Kidney (tissue), 22 donors: ENCODE measurements at places on chromosomes 11 and 22. TPM values are rescaled to one million over a fixed set of nuclear protein-coding genes. Genes with fewer than 3 reads are reported as not detected.

GRCh38 chr22:45720839-45721378 is 49.3 kb downstream of the ATXN10 start:
- no peak for DNase-seq

DNA sequence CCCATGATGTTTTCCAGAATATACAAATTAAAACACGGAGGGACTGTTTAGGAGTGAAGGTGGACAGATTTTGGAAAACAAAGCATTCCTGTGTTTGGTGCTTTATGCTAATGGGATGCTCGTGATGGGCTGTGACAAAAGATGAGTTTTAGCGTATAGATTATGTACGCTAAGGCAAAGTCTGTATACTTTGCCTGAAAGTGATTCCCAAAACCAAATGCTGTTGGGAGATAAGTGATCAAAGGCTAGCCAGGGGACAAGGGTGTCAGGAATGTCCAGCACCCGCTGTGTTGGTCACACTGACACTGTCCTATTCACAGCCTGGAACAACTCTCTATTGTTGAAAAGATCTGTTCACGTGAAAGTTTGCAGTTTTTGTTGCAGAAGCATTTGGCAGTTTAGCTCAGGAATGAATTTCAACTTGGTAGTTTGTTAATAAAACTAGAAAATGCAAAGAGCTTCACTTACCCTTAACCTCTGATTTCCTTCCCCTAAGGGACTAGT is 1.5 kb downstream of the JAM3 start:
- no peak for DNase-seq

- DNase-seq: no peak
Observed at GRCh38 chr11:110566577-110566976, 136.8 kb downstream of the FDX1 start.

GRCh38 chr22:24176040-24176439 is 5.2 kb upstream of the SUSD2 start:
- DNase-seq: no peak

DNA sequence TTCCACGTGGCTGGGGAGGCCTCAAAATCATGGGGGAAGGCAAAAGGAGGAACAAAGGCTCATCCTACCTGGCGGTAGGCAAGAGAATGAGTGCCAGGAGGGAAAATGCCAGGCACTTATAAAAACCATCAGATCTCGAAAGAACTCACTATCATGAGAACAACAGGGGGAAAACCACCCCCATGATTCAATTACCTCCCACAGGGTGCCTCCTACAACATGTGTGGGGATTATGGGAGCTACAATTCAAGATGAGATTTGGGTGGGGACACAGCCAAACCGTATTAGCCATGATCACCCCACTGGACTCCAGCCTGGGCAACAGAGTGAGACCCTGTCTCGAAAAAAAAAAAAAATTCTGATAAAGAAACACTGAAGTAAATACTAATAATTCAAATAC is 87.1 kb downstream of the FCHSD2 start:
- DNase-seq: no peak

DNA sequence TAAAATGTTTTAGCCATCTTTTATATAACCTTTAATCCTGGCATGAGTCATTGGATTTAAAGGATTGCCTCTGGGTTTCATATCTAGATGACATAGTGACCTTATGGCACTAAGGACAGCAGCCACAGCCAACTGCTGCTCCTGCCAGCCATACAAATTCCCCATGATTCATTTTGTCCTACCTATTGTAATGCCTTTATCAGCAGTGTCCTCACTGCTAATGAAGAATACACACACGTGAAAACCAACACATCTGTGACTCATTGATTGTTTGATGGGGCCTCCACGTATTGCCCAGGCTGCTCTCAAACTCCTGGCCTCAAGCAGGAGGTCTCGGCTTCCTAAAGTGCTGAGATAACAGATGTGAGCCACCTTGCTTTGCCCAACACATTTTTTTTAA is 1.8 kb downstream of the LDHAL6A start:
- DNase-seq: no peak

GRCh38 chr11:43376065-43376464 is 17.3 kb downstream of the TTC17 start:
- no peak for DNase-seq

DNA sequence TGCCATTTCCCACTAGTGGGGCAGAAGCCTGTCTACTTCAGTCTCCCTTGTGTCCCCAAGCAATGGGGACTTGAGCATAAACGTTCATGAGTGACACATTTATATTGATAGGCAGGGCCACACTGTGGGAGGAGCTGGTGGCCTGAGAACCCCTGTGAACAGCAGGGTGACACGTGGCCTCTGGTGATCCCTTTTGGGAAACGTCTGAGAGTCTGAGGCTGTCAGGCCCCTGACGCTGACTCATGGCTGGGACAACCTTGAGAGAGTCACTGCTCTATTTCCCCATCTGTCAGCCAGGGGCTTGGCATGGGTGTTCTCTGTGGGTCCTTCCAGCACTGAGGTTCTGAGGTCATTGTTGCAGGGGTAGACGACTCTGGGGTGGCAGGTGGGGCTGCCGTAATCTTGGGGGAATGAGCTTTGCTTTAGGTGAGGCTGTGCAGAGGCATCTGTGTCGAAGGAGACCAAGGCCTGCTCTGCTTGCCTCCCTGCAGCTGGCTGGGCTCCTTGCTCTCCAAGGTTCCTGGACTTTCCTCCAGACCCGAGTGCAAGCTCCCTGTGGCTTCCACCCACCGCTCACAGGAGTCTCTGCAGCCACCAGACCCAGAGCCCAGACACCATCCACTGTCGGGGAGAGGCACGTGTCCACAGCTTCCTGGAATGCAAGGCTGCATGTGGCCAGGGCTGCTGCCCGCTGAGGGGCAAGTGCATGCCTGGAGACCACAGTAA is 54.7 kb downstream of the SMIM38 start:
- no peak for DNase-seq

DNA sequence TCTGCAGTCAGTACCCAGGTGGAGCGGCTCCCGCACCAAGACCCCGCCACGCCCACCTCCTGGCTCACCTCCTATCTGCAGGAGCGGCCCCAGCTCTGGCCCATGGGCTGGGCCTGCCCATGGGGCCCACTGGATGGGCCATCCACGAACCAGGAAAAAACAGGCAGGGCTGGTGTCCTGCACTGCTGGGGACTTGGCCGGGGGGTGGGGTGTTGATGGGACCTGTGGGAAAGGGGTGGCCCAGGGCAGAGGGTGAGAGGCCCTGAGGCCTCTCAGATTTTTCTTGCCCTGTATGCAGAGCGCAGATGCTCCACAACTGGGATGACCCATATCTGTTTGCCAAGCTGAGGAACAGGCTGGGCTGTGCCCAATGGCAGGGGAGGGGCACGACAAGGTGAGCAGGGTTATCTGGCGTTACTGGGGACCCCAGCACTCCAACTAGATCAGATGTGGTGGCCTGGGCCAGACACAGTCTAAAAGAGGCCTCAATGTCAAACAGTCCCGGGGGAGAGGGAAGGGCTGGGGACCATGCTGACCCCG is 2.7 kb upstream of the PIM3 start:
- DNase-seq: no peak

- peak; percentile 62 for DNase-seq
Observed at GRCh38 chr22:43824724-43825420, 12.8 kb upstream of the EFCAB6 start.

GRCh38 chr11:123251657-123252344 is 56.8 kb upstream of the CLMP start:
- peak; percentile 17 for DNase-seq

GRCh38 chr22:19407649-19408606 is 23.6 kb downstream of the HIRA start:
- DNase-seq: no peak

DNA sequence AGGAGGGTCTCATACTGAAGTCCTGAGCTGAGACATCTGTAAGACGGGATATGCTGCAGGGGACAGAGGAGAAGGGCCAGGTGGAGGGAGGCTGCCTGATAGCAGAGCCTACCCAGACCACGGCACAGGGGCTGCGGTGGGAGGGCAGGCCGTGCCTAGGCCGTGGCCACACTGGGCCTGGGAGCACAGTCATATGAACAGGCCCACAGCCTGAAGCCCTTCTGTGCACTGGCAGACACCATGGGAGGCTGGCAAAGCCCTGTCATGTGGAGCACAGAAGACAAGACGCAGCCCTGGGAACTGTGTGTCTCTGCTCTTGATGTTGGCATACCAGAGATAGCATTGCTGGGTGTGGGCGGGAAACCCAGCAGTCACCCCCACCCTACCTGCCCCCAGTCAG is 3.3 kb downstream of the SPATA19 start:
- no peak for DNase-seq

GRCh38 chr22:42670921-42671709 is 21.9 kb upstream of the CYB5R3 start:
- no peak for DNase-seq

Gene MS4A6E
- 0.38 TPM for total RNA-seq

Gene TSGA10IP
- total RNA-seq: not detected

DNA sequence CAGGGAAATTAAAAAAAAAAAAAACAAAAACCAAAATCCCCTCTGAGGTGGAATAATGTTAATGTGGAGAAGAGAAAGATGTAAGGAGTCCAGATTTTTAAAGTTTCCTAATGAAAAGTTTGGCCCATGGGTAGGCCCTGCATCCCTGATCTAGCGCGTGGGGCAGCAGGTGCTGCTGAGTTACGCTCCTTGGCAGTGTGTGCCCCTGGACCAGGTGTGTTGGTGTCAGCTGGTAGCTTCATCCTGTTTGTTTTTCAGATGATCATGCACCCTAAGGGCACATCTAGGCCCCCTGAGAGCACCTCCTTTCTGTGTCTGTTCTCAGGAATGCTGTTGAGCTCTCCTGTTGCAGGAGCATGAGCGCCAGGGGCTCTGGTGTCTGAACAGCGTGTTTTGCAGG is 6.7 kb downstream of the DGCR8 start:
- no peak for DNase-seq

DNA sequence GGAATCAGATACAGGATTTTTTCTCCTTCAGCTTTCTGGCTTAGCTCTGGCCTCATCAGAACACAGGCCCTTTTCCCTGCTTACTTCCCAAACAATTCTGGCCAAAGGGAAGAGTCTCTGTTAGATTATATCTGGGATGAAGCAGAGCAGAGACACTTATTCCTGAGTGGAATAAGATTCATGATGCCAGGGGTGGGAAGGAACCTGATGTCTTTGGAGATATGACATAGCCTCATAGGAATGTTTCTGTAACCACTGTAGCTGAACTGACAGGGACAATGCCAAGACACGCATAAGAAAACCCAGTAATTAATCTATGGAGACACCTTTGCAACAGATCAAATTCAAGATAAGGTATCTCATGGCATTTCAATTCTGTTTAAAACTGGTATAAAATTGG is 177.1 kb upstream of the RAG2 start:
- DNase-seq: no peak

DNA sequence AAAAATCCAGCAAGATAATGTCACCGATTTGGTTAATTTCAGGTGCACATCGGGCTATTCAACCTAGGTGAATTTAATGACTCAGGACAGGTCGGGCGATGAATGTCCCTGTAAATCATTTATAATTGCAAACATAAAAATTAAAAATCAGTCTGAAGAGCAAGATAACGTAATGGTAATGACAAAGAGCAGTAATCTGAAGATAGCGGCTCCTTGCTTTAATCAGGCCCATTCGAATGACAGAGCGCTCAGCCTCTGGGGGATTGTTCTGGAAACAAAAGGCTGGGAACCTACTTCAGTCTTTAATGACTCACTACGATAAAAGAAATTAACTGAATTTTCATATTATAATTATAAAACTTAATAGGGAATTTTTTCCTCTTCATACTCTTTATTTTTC is 61.3 kb downstream of the RCN1 start:
- DNase-seq: no peak

DNA sequence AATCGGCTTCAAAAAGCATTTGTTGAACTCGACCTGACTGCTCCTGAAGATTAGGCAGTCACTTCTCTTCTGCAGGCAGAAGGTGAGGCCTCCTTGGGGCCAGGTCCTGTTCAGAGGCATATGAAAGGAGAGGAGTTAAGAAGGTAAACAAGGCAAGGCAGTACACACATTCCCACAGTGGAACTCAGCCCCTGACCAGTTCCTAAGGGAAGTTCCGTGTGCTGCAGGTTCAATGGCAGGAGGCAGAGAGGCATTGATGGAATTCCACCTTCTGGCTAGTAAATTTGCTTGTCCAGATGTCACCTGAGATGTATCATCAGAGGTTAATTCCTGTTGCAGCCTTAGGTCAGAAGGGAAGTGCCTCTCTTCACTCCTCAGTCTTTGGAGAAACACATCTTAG is 337.0 kb upstream of the MTNR1B start:
- DNase-seq: no peak

DNA sequence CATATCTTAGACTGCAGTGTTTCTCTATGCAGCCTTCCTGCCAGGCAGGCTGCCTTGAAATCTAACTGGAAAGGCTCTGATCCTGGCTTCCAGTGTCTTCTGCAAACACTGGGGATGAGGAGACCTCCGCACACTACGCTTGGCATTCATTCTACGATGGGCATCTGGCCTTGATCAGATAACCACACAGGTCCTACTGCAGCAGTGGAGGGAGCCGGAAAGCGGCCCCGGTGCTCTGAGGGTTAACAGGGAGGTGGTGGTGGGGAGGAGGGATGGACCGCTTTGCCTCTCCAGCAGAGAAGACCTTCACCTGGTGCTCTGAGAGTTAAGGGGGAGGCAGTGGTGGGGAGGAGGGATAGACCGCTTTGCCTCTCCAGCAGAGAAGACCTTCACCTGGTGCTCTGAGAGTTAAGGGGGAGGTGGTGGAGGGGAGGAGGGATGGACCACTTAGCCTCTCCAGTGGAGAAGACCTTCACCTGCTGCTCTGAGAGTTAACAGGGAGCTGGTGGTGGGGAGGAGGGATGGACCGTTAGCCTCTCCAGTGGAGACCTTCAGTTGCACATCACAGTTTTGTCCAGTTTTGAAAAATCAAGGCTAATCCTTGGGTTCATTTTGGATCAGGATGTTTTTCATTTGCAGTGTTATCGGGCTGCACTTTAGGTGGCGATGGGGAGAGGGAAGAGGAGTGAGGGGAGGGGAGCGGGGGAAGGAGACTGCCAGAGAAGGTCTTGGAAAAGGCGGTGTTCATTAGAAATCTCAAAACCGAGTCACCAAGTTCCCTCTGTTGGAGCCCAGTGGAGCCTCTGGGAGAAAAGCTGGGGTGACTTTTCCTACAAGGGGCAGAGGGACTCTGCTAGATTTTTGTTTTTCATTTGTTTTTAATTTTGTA is 5.6 kb downstream of the GAL start:
- DNase-seq: no peak

DNA sequence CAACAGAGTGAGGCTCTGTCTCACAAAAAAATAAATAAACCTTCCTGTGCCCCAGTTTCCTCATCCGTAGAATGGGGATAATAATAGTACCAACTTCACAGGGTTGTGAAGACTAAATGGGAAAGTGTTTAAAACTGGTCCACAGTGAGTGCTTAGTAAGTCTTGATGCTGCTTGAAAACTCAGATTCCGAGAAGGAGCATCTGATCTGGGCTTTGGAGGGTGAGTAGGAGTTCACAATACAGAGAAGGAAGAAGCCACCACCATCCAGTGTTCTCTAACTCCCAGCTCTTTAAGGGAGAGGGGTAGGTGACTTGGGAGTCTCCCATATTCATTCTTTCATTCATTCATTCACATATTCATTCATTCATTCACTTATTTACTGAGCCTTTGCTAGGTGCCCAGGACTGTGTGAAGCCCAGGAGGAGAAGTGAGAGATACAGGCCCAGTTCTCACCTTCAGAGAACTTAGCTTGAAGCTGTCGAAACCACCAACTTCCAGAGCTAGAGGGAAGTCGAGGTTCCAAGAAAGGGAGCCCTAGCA is 17.7 kb downstream of the CYTH4 start:
- no peak for DNase-seq
